Left renal cortex interstitium (tissue), 4 donors: ENCODE measurements at places on chromosomes 1 and 21. TPM values are rescaled to one million over a fixed set of nuclear protein-coding genes. Genes with fewer than 3 reads are reported as not detected.

GRCh38 chr1:221840511-221841243 lies 98.8 kb upstream of the DUSP10 start:
- DNase-seq, result no peak

DNA sequence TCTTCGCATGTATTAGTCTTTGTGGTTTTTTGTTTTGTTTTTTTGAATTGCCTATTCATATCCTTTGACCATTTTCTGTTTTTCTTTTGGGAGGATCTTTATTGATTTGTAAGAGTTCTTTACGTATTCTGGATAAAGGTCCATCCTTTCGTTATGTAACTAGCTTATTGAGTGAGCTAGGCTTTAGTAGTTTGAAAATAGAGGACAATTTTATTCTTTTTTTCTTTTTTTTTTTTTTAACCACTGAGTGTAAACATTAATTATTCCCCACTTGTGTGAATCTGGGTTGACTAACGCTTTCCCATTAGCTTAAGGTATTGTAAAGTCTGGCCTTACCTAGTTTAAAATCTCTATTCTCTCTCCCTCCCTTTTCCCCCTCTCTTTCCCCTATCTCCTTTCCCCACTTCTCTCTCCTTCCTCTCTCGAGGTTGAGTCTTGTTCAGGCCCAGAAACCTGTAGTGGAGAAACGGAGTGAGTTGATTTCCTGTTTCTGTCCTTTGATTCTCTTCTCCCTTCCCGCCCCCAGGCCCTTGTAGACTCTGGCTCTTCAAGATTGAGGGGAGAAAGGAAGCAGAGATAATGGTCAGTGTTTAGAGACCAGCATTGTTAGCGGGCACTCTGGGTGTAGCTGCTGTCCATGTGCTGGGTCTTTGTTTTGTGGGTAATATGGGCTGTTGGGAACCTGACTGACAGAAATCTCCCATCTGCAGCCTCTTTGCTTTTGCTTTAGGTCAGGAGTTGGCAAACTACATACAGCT lies 1.5 kb downstream of the MORC3 start:
- DNase-seq, result peak; percentile 23

- DNase-seq, result no peak
Observed at GRCh38 chr1:9858293-9859035, 34.7 kb upstream of the CLSTN1 start.

- DNase-seq, result no peak
Observed at GRCh38 chr1:145977486-145978470, 13.3 kb downstream of the POLR3GL start.

GRCh38 chr1:36876990-36877389 lies 157.3 kb downstream of the GRIK3 start:
- no peak for DNase-seq

- no peak for DNase-seq
Observed at GRCh38 chr1:229117664-229118300, 153.1 kb upstream of the RAB4A start.

GRCh38 chr1:100896481-100896982 lies 642 bp downstream of the SLC30A7 start:
- DNase-seq, result peak; percentile 34

DNA sequence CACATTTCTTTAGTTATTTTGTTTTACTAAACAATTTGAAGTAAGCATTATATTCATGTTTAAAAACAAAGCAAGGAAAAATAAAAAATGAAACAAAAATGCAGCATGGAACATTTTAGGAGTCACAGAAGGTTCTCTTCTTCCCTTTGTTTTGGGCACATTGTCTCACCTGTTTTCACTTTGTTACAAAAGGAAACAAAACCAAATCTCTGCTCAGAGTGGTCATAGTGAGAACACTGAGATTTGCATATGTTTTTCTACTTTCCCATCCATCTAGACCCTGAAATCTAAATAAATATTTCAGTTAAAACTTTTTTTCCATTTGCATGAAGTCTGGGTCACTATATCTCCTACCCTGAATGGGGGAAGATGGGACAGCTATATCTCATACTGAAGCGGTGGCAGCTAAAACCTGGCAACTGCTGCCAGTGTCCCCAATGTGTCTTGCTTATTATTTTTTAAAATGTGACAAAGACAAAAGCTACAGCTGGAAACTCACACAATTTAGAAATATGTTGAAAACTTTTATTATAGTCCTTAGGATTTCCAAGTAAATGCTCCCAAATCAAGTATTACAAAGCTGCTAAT lies 3.5 kb downstream of the EXOC8 start:
- DNase-seq, result no peak

- DNase-seq, result no peak
Observed at GRCh38 chr1:84386716-84387479, 11.4 kb upstream of the DNASE2B start.

DNA sequence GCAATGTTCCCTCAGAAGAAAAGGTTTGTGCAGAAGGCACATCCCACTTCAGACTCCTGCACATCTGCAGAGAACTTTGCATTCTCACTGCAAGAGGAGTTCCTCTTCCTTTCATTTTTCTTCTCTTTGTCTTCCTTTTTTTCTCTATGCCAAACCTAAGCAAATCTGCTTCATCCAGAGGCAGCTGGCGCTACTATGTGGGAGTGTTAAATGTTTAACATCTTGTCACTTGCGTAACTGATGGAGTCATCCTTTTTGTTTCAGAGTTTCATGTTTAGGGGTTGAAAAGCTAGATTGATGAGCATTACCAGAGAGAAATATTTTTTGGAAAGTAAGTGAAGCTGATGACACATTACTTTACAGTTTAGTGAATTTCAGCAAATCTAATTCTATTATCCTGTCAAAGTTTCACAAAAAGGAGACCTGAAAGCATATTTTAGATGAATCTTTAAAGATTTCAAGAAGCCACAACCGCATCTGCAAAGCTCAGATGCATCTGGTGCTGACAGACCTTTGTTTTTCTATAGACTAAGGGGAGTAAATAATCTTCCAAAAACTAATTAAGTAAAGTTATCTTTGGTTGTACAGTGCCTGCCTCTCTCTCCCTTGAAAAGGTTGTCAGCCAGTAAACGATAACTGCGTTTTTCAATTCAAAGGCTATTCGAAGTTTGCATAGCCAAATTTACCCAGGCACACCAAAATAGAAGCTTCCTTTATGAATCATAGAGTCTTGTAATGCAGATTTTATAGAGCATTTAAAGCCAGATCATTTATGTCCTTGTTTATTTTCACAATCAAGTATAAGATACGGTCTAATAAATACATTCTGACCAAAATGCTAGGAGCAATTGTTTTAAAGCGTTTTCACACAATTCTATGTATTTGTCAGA lies 1.2 kb upstream of the LRRC53 start:
- no peak for DNase-seq

Gene VPS26C
- 38.1 TPM for polyA plus RNA-seq

Gene FAM3B
- polyA plus RNA-seq, result 14.1 TPM

Gene THEM5
- 0.82 TPM for polyA plus RNA-seq

Gene CTXND2
- polyA plus RNA-seq, result 0.11 TPM

Gene ARHGEF16
- polyA plus RNA-seq, result 15.2 TPM
